ENCODE measurements at places on chromosomes 7 and 10.

- DNase-seq = no peak
These were observed 62.3 kb downstream of the ATE1 start for GRCh38 chr10:121865554-121865953.

DNA sequence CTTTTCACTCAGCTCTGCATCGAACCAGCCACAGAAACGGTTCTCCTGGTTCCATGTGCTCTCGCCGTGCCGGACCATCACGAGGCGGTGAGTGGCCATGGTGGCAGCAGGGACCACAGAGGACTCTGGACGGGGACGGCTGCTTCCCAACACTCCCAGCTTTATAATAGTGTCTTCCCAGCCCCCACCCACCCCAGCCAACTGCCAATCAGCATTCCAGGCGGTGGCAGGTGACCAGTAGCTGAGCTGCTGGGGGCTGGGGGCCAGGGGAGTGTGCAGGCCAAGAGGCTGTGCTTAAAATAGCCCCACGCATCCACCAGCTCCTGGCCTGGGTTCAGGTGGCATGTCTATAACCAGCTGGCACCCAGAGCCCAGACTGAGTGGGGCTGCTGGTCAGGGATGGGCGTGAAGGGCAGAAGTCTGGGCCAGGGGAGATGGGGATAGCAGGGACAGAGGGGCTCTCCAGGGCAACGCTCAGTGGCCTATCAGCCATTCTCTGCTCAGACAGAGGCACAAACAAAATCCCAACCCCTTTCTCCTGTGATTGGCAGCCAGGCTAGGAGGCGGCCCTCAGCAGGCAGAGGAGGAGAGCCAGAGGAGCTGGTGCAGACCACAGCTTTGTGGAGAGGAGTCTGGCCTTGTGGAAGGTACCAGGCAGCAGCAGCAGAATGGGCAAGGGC lies at the start of gene PGAM2:
Gene PGAM2, minus strand, starts transcription at position 137 of the 680 bp plus-strand sequence. Its CDS starts 38 bp downstream, at position 99.
- peak; percentile 81 for DNase-seq

GRCh38 chr7:155477476-155477875 lies 19.5 kb downstream of the EN2 start:
- no peak for DNase-seq

- DNase-seq = no peak
These were observed 166.5 kb downstream of the KCNMA1 start for GRCh38 chr10:77471069-77471536.

- no peak for DNase-seq
These were observed 425.0 kb downstream of the HTR7 start for GRCh38 chr10:90432866-90433265.

- no peak for DNase-seq
These were observed 21.5 kb downstream of the RBM33 start for GRCh38 chr7:155665957-155666287.

DNA sequence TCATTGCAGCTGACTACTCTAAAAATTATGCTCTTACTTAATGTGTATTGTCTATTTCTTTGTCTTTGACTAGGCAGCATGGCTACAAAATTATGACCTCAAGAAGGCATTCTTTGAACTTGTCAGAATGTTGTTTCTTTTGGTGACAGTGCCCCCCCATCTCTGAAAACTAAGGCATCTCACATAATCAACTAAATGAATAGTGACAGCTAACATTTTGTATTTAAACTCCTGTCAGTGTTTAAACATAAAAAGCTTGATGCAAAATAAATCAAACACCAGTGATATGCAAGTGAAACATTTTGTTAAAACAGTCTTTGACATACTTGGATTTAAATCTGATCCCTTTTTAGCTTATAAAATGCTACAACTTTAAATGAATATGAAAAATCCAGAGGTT lies 233.5 kb downstream of the FOXP2 start:
- no peak for DNase-seq

DNA sequence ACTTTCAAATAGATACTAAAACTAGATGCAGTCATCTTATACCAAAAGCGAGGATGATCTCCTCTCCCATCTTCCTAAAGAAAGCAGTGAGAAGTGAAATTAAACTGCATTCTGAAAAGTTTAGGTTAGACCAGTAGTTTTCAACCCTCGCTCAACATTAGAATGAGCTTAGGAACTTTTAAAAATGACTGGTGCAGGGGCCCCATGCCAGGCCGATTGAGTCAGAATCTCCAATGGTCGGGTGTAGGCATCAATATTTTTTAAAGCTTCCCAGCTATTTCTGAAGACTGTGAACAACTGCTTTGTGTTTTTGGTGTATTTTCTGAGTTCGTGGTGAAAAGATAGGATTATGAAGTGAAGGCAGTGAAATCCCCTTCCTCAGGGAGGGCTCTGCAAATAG lies 146.0 kb downstream of the VTI1A start:
- no peak for DNase-seq

GRCh38 chr10:20489961-20490360 lies 407.1 kb downstream of the NEBL start:
- no peak for DNase-seq

DNA sequence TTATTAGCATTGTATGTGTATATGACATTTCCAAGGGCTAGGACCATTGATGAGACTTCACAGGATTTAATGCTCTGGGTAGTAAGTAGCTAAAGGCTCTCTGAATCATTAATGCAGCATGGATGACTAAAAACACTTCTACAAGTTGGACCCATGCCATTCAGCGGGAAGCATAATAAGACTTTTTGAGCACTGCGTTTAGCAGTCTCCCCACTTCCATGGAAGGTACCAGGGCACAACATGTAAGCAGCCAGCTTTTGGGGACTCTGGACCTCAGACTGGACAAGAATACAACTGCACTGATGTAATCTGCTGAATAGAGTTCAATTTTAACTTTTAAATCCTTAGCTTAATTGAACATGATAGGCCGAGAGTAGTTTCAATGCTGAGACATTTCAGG lies 191.7 kb upstream of the IMMP2L start:
- DNase-seq = no peak

GRCh38 chr7:107319724-107320228 lies 150.1 kb upstream of the GPR22 start:
- no peak for DNase-seq
